H4 (cell line): ENCODE measurements at places on chromosomes 6 and 20. TPM values are rescaled to one million over a fixed set of nuclear protein-coding genes. Genes with fewer than 3 reads are reported as not detected.
A peak's percentile ranks its signal among the peaks of the same experiment; 100 is the strongest.

The PNLDC1 gene
- total RNA-seq, result not detected in 2 replicates

The HDGFL1 gene
- total RNA-seq, result not detected in 2 replicates

The FAM229B gene
- total RNA-seq, result 6.6 and 14.1 TPM in 2 replicates

GRCh38 chr6:14664112-14664601 is 546.6 kb downstream of the CD83 start:
- DNase-seq, result no peak

- DNase-seq, result peak; percentile 95
Observed at GRCh38 chr6:32969685-32970412, 1.5 kb downstream of the BRD2 start.
